ENCODE measurements at places on chromosomes 12 and 14. TPM values are rescaled to one million over a fixed set of nuclear protein-coding genes. Genes with fewer than 3 reads are reported as not detected.

ESR2 gene
- not detected for total RNA-seq

KRT8 gene
- 7.0 TPM for total RNA-seq

- no peak for DNase-seq
Observed at GRCh38 chr14:44657696-44658388, 150.8 kb upstream of the FSCB start.

GDF3 gene
- not detected for total RNA-seq

KRT75 gene
- not detected for total RNA-seq

BEST3 gene
- total RNA-seq: not detected

- no peak for DNase-seq
Observed at GRCh38 chr12:126492181-126492580, 1426.9 kb downstream of the AACS start.

SRRM4 gene
- total RNA-seq: not detected

FAM186B gene
- 0.06 TPM for total RNA-seq

DNA sequence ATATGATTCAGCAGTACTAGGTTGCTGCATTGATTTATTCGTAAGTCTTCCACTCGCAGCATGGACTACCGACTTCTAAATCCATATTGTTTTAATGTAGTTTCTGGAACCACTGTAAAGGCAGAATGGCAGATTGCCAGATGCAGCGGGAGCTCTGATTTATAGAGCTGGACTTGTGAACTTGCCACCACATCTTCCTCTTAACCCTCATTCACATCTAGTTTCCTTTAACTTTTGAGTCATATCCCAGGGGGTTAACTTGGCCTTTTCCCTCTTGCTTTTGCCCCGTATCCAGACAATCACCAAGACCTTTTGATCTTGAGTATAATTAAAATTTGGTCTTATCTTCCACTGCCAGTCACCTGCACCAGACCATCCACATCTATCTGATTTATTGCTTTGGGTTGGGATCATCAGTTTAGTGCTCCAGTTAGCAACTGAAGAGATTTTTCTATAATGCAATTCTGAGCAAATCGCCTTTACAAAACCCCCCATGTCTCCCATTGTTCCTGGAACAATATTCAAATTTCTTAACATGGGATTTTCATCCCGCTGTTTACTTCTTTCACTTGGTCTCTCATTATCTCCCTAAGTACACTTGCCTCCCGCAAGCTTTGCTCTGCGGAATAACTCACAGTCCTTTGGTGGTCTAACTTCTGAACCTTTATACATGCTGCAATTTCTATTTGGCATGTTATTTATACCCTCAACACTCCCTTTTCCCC lies 130.5 kb downstream of the ACSS3 start:
- no peak for DNase-seq

DNA sequence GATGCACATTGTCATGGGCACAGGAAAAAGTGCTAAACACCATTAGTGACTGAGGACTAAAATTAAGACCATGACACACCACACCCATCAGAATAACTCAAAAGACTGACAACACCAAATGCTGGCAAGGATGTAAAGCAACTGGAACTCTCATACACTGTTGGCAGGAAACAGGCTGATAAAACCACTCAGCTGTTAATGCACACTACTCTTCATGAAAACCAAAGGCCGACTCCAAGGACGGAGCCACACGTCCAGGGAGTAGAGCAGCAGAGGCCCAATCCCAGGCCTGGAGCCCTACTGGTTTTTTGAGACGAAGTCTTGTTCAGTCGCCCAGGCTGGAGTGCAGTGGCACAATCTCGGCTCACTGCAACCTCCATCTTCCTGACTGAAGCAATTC lies 6.4 kb downstream of the RAD52 start:
- no peak for DNase-seq

- no peak for DNase-seq
Observed at GRCh38 chr12:121334513-121335343, 17.5 kb downstream of the ANAPC5 start.

DNA sequence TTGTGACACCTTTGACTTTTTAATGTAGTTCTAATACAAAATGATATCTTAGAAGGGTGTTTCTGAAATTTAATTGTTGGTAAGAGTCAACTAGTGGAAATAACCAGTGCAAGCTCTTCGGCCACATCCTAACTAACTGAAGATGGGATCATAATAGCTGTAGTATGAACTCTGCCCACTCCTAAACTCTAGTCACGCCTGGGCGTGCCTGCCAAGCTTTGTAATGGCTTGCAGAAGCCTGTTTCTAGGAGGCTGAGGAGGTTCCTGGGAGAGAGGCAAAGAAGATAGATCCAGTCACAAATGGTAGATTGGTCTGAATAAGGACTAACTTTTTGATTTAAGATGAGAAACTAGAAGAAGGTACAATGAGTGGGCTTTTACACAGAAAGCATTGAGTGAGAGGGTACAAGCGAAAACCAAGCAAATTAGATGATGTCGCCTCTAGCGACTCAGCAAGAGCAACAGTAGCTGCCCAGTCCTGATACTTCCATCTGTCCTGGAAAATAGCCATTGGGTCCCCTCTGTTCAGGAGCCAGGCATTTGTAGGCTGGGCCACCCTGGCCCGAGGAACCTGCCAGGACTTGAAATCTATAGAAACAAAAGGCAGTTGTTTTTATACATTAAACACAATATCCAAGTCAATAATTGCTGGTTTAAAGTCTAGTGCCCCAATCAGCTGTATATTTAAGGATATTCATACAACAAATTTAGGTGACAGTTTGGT lies 148.8 kb downstream of the SLC38A4 start:
- DNase-seq: no peak

- no peak for DNase-seq
Observed at GRCh38 chr14:60514378-60514740, 5.4 kb downstream of the SIX6 start.

GRCh38 chr14:99724939-99725773 lies 41.1 kb downstream of the CYP46A1 start:
- no peak for DNase-seq

KLRK1 gene
- not detected for total RNA-seq

GRCh38 chr12:47078733-47079467 lies 521 bp upstream of the PCED1B start:
- DNase-seq: peak; percentile 54

DNA sequence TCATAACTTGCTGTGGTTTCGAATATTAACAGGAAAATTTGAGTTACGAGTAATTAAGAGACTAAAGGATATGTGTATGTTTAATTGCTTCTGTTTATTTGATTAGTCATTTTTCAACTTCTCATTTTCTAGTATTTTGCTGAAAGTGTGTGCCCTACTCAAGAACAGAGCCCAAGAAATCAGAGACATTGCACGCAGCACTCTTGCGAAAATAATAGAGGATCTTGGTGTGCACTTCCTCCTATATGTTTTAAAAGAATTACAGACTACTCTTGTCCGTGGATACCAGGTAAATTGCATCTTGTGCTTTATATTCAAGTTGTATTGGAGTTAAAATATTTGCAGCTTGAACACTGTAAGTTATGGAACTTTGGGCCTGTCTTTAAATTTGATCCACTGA lies 50.8 kb downstream of the ARL1 start:
- DNase-seq: no peak

MANSC4 gene
- total RNA-seq: not detected

DNA sequence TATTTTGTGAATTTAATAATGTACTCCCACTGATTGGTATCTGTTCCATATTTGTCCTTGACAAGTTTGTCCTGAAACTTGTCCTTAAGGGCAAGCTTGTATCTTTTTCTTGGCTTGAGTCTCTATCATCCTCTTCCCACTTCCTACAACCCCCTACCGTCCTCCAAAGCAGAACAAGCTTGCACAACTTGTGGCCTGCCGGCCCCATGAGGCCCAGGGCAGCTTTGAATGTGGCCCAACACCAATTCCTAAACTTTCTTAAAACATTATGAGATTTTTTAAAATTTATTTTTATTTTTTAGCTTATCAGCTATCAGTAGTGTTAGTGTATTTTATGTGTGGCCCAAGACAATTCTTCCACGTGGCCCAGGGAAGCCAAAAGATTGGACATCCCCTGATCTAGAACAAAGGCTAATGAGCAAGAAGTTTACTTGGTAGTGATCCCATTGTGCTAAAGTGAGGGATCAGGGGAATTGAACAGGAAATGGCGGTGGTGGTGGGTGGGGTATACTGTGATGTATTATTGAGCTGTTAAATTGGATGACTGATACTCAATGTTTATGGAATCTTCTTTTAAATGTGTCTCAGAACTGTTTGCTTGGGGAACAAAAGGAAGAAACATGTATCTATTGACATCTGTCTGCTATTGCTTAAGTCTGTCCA lies 37.8 kb downstream of the TMX1 start:
- DNase-seq: no peak

DNA sequence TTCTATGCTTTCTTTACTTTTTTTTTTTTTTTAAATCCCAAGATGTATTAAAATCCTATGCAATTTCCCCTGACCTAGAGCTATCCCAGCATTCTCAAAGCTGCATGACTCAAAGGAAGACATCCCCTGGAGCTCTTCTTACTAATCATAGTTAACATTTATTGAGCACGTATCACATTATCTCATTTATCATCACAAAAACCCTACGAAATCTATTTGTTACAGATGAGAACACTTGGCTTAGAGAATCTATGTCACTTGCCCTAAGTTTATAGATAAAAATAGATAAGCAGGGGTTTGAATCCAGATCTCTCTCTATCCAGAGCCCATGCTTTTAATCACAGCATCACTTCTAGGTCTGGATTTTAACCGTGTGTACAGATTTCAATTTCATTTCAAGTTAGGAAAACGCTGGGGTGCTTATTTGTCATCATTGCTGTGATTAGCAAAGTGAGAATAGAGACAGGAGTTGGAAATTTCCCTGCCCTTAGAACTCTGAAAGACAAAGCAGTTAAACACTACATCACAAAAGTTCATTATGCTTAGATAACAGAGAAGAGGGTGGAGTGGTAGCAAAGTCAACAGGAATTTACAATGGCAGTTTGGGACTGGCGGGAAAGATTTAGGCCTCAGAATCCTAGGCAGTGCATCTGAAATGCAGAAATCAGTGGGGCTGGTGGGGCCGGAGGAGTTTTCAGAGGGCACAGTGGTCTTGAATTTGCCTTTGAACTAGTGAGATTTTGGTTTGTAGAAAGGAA lies 177.7 kb upstream of the FRMD6 start:
- no peak for DNase-seq

DNA sequence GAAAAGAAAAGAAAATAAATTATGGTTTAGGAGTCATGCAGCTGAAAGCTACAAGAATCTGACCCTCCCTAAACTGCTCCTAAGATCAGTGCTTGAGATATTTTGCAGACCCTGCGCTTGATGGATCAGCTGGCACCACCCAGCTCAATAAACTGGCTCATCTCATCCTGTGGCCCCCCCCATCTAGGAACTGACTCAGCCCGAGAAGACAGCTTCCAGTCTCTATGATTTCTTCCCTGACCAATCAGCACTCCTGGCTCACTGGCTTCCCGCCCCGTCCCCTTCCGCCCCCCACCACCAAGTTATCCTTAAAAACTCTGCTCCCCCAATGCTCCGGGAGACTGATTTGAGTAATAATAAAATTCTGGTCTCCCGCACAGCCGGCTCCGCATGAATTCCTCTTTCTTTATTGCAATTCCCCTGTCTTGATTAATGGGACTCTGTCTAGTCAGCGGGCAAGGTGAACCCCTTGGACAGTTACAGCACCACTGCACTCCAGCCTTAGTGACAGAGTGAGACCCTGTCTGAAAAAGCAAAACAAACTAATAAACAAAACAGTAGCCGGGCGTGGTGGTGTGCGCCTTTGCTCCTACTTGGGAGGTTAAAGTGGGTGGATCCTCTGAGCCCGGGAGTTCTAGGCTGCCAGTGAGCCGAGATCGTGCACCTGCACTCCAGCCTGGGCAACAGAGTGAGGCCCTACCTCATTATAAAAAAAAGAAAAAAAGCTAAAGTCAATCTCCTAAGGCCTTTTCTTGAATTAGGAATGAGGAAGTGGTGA lies 24.5 kb upstream of the SPTLC2 start:
- DNase-seq: no peak

DNA sequence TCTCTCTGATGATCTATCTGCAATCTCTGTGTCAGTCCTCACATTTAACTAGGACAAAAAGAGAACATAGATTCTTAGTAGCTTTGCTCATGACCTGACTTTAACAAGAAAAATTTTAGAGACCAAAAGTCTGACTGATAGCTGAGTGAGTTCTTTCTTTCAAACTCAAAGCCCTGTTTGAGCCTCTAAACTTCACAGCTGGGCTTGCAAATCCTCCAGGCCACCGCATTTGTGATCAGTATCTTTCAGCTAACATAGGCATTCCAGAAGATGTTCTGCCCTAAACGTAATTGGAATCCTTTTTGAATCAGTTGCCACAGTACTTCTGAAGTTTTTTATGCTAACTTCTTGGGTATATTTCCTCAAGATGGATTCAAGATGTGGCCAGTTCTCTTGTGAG lies 459.0 kb downstream of the DPF3 start:
- no peak for DNase-seq

GRCh38 chr12:40733871-40734270 lies 41.6 kb downstream of the CNTN1 start:
- peak; percentile 58 for DNase-seq

OAS1 gene
- not detected for total RNA-seq

GRCh38 chr12:9651265-9651729 lies 18.2 kb upstream of the CLEC2D start:
- DNase-seq: peak; percentile 55

EIF2S3B gene
- 0.34 TPM for total RNA-seq

LAG3 gene
- 0.13 TPM for total RNA-seq

- no peak for DNase-seq
Observed at GRCh38 chr12:105330931-105331804, 677 bp downstream of the C12orf75 start.

KRT73 gene
- not detected for total RNA-seq

- no peak for DNase-seq
Observed at GRCh38 chr14:21184254-21184653, 28.4 kb upstream of the OR5AU1 start.

- no peak for DNase-seq
Observed at GRCh38 chr12:116759783-116760621, 21.9 kb downstream of the RNFT2 start.

- DNase-seq: no peak
Observed at GRCh38 chr12:48997719-48998496, 1.3 kb downstream of the DDN start.

DNA sequence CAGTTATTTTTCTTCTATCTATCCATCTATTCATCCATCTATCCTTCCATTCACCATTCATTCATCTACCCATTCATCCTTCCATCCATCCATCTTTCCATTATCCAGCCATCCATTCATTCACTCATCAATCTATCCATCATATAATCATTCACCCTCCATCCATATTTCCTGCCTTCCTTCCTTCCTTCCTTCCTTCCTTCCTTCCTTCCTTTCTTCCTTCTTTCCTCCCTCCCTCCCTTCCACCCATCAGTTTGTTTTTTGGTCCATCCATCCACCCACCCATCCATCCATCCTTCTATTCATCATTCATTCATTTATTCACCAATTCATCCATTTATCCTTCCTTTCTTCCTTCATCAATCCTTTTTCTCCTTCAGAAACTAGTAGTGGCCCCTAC lies 34.3 kb upstream of the NOS1 start:
- DNase-seq: no peak

All from SJSA1 (cell line).